ENCODE measurements at places on chromosomes 7 and 10.

- no peak for DNase-seq
These were observed 29.0 kb upstream of the ADAM12 start for GRCh38 chr10:126417220-126417825.

DNA sequence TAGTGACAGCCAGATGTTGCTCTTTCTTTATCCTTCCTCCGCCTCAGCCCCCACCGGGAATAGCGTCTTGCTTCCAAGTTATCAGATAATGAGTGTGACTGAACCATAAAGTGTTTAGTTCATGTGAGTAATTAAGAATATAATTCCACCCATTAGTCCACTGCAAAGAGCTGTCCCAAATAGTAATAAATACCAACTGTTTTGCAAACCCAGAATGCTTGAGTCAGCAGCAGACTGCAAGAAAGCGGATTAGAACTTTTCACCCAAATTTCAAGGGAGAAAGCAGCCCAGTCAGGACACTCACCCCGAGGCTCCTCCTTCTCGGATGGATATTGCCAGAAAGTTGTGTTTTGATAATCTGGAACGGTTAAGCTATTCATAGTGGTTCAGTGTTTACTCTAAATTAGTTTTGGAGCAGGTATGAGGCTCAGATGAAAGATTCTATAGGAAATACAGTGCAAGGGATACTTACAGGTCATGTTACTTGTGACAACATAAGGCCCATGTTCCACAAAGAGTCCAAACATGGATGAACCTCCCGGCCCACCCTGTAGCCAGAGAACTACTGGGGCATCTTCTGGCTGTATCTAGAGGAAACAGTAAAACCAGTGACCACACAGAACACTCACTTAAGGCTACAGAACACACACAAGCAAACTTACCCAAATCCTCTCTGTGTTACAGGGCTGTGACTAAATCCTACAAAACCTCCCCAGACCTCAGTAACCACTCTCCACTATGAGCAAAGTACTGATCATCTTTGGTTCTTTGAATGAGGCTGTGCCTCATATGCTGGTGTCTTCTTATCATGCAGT, 50.5 kb downstream of the CPVL start:
- DNase-seq: no peak

DNA sequence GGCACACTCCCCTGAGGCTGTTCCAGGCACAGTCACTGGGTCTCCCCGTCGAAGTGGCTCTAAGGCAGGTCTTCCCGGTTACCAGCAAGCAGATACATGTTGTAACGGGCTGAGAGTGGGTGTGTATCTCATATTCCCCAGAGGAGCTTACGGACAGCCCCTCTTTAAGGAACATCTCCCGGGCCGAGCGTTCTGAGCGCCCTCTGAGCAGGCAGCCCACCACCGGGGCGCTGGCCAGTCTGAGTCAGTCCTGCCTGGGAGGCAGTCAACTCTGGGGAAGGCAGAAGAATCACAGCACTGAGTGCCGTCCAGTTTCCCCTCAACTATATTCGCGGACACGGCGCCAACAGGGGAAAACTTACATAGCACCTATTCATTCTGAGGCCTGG, 117.4 kb downstream of the LHPP start:
- no peak for DNase-seq

- DNase-seq: no peak
These were observed 446.5 kb downstream of the INHBA start for GRCh38 chr7:41256186-41256945.

- DNase-seq: no peak
These were observed 124.3 kb upstream of the UNC5B start for GRCh38 chr10:71088054-71088453.

GRCh38 chr7:45878457-45879144, 5.7 kb upstream of the CCDC201 start:
- no peak for DNase-seq

DNA sequence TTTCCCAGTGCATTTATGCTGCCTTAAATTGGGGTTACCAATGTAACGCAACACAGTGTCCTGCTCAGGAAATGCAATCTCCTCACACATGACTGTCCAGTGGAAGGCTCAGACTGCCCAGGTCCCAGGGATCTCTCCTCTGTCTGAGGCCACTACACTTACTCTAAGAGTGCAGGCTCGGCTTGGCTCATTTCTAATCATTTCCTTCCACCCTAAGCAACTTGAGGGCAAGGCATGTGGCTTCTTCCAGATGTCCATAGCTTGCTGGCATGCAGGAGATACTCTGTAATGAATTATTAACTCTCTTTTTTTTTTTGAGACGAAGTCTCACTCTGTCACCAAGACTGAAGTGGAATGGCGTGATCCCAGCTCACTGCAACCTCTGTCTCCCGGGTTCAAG, 23.7 kb downstream of the PLAC9 start:
- DNase-seq: no peak

GRCh38 chr7:112162784-112163506, 43.3 kb downstream of the DOCK4 start:
- no peak for DNase-seq

- DNase-seq: no peak
These were observed 115.1 kb upstream of the NPS start for GRCh38 chr10:127434006-127434405.

- no peak for DNase-seq
These were observed 13.2 kb downstream of the TMEM273 start for GRCh38 chr10:49174926-49175500.

DNA sequence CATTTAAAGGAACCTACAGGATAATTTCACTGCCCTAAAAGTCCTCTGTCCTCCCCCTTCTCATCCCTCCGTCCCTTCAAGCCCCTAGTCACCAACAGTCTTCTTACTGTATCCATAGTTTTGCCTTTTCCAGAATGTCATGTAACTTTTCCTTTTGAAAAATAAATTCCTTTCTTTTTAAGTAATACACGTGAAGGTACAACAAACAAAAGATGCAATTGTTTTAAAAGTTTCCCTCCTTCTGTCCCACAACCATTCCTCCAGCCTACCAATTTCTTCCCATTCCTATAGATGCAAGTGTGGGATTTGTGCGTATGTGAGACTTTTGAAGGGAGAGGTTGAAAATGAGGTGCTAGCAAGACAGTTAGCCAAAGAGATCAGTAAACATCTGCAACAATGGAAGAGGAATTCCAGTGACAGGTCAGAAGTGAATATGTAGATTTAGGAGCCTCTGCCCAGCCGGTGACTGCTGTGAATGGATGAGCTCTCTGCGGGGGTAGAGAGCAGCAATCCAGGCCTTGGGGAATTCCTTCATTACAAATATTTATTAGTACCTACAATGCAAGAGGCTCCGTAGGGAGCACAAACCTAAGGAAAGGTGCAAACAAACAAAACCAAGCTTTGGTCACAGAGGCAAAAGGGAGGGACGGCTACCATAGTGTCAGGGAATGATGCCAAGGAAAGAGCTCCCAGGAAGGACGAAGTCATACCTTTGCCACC, 243.6 kb downstream of the SKIDA1 start:
- no peak for DNase-seq

DNA sequence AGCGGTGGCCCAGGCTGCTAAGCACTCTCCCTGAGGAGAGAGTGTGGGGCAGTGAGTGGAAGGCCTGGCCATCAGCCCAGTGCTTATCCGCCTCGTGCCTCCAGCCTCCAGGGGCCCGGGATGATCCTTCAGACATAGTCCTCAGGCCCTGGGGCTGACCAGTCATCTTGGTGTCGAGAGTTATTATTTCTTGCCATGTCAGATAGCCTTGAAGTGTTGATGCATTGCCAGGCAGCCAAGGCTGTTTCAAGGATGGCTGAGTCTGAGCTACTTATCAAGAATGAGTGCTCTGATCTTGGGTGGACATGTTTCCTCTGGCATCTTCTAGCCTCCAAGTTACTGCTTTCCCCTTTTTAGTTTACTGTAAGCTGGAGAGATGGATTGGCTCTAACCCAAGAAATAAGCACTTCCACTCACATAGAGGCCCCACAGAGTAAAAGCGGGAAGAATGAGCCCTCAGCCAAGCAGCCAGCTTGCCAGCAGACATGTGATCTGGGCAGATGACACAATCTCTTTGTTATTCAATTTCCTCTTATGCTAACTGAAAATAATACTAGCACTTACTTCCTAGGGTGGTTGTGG, 136.5 kb upstream of the NAMPT start:
- peak; percentile 70 for DNase-seq

DNA sequence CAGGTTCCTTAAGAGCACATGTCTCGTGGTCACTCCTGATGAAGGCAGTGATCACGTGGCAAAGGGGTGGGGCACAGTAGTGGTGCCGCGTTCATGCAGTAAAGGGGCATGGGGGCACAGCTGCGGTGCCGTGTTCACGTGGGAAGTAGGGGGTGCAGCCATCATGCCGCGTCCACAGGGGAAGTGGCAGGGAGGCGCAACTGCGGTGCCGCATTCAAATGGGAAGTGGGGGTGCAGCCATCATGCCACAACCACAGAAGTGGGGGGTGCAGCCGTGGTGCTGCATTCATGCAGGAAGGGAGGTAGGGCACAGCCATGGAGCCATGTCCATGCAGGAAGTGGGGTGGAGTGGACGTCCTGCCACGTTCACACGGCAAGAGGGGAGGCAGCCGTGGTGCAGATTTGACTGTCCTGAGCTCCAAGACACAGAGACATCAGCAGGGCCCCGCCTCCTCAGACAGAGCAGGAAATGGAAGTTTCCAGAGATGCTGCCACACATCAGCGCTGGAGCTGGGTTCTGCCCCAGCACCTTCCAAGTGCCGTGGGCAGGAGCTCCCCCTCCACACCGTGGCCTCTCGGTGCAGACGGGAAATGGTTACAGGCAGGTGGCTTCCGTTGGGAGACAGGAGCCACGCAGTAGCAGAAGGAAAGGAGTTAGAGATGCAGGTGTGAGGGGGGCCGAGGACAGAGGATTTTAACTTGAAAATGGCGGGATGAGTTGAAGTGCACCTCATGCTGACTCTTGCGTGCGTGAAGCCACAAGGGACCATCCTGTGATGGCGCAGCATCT, 95.0 kb upstream of the DDC start:
- DNase-seq: peak; percentile 76

DNA sequence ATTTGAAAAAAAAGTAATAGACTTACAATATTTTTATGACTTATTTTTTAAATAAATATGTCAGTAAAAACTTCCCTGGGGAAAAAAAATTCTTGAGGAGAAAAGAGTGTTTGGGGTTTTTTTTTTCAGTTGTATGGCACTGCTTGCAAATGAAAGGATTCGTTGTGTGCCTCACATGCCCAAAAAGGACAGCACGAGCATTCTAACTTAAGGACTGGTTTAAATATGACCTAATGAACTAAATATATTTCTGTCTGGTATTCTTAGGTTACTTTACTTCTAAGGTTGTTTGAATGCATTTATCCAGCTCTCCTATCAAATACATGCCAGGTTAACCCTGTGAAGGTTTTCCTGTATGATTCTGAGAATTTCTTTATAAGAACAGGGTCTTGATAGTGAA, 988 bp upstream of the CD36 start:
- DNase-seq: no peak

GRCh38 chr10:30373596-30374327, 24.7 kb upstream of the MTPAP start:
- DNase-seq: peak; percentile 65

DNA sequence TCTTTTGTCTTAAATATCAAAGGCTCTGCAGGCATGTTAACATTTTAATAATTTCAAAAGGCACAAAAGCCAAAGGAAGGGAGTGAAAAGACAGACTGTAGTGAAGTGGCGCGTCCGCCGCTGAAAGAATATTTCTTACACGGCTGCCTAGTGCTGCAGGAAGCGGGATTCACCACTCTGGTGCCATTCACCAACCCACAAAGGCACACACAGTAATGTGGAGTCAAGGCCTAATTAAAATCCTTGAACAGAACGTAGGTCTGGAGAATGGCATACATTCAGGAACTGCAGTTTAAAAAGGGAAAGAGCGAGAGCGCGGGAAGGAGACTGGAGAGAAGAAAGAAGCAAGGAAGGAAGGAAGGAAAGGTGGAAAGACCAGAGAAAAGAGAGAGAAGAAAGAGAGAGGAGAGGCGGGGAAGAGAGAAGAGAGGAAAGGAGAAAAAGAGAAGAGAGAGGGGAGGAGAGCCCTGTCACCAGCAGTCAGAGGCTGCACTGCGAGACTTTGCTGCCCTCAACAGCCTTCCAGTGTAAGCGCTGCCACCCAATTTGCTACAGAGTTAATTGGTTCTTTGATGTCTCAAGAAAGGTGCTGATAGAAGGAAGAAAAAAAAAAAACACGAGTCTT, 554.0 kb downstream of the MDFIC start:
- peak; percentile 14 for DNase-seq

GRCh38 chr7:49787980-49788379, 14.5 kb downstream of the VWC2 start:
- no peak for DNase-seq

GRCh38 chr7:81926154-81926553, 156.3 kb upstream of the HGF start:
- DNase-seq: no peak

- DNase-seq: no peak
These were observed 707.3 kb upstream of the IGFBP3 start for GRCh38 chr7:46628389-46628788.

DNA sequence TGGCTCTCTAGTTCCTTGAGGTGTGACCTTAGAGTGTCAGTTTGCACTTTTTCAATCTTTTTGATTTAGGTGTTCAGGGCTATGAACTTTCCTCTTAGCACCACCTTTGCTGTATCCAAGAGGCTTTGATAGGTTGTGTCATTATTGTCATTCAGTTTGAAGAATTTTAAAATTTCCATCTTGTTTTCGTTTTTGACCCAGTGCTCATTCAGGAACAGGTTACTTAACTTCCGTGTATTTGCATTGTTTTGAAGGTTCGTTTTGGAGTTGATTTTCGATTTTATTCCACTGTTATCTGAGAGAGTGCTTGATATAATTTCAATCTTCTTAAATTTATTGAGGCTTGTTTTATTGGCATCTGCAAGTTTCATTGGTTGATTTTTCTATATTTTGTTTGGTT, 37.3 kb downstream of the FANK1 start:
- DNase-seq: no peak

GRCh38 chr10:106487726-106488125, 676.8 kb downstream of the SORCS1 start:
- no peak for DNase-seq

- DNase-seq: no peak
These were observed 6.2 kb downstream of the EIF3B start for GRCh38 chr7:2360796-2361195.

GRCh38 chr7:41336455-41336952, 366.4 kb downstream of the INHBA start:
- DNase-seq: no peak

GRCh38 chr7:98329791-98330373, 48.4 kb downstream of the BRI3 start:
- no peak for DNase-seq

DNA sequence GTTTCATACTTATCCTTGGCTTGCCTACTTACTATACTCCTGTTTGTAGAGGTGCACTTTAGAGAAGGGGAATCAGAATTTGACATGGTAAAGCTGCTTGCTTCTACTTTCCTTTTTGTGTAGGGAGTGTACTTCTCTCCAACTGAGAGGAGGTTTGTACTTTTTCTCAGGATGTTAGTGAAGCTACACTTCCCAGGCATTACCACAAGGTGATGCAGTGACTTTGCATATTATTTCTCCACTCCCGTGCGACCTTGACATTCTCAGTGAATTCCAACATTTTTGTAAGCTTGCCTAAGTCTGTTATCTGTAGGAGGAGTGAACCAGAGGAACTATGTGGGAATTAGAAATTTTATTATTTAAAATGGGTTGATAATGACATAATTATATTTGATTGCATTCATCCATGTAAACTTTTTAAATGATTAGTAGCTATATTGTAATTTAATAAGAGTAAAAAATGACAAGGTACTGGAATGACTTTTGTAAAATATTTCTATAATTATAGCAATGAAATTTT, 5.2 kb downstream of the TAX1BP1 start:
- peak; percentile 10 for DNase-seq

Measured in activated CD4-positive, alpha-beta T cell treated with anti-CD3 and anti-CD28 coated beads, Interleukin-10, Interleukin-2, amounts not matched to agents 100 ng/mL and 50 ng/mL, durations not matched to agents 16 hours and 8 hours (primary cell).